Islet precursor cell (in vitro differentiated cells): ENCODE measurements at places on chromosomes 5 and 9.

- peak; percentile 43 for DNase-seq
Observed at GRCh38 chr9:135299239-135299590, 180.4 kb upstream of the PPP1R26 start.

GRCh38 chr5:161096581-161096980 is 244.6 kb upstream of the ATP10B start:
- no peak for DNase-seq

- DNase-seq, result no peak
Observed at GRCh38 chr5:121969660-121970295, 8.0 kb downstream of the SRFBP1 start.

DNA sequence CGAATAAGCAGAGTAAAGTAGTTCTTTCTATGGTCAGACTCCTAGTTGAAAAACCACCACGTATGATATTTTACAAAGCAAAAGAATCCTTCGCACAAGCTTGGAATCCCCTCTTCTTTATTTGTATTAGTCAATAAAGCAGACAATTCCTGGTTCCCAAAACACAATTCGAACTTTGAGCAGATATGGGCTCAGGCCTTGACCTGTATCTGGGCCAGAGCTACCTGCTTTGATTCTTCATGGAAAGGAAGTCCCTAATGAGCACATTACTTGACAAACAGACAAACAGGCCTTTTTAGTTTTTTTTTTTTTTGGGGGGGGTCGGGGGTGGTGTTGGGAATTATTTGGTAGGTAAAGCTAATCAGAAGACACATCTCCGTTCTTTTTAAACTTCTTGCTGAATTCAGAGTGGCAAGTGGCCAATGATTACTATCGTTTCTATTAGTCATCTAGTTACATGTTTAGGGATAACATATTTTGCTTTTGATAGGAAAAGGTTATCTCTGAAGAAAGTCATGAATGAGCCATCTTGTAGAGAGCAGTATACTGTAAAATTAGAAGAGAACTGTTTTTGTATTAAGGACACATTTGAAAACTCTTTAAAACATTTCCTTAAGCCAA is 116.6 kb upstream of the HMHB1 start:
- DNase-seq, result no peak

- no peak for DNase-seq
Observed at GRCh38 chr5:153445875-153446579, 44.4 kb upstream of the GRIA1 start.

DNA sequence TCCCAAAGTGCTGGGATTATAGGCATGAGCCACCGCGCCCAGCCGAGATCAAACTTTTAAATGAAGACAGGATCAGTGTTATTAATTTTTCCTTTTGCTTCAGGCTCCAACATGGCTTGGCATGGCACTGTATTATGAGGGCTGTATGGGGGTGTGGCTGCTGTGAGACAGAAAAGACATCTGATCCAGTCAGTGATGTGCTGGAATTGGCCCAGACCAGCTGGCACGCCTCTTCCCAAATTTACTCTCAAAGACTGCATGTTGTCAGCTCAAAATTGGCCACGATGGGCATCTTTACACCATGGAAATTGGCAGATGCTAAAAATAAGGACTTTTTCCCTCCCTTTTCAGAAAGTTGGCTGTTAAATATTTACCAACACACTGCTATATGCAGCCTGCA is 12.1 kb upstream of the COL27A1 start:
- no peak for DNase-seq

- DNase-seq, result peak; percentile 57
Observed at GRCh38 chr5:103120607-103121200, 603 bp downstream of the PPIP5K2 start.

DNA sequence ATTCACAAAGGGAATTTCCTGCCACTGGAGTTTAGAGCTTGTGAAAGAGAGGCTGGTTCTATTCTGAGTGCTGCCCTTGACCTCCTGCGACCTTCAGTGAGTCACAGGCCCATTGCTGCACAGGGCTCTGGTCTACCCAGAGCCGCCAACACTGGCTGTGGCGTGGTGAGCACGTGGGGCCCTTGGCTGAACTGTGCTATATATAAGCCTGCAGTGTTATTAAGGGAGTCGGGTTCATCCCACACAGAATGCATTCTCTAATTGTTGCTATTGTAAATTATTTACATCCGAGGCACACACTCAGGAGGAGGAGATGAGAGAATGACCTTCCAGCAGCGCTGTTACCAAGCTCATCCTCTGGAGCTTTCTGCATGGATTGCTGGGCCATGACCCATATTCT is 47.1 kb downstream of the BRINP1 start:
- peak; percentile 56 for DNase-seq

- peak; percentile 86 for DNase-seq
Observed at GRCh38 chr5:175378444-175379028, 65.4 kb downstream of the DRD1 start.

- no peak for DNase-seq
Observed at GRCh38 chr5:115450741-115451140, 93.8 kb downstream of the FEM1C start.

GRCh38 chr5:181043285-181044092 is 3.4 kb downstream of the BTNL9 start:
- peak; percentile 47 for DNase-seq

- DNase-seq, result peak; percentile 23
Observed at GRCh38 chr5:149674686-149675085, 55.4 kb upstream of the PPARGC1B start.

DNA sequence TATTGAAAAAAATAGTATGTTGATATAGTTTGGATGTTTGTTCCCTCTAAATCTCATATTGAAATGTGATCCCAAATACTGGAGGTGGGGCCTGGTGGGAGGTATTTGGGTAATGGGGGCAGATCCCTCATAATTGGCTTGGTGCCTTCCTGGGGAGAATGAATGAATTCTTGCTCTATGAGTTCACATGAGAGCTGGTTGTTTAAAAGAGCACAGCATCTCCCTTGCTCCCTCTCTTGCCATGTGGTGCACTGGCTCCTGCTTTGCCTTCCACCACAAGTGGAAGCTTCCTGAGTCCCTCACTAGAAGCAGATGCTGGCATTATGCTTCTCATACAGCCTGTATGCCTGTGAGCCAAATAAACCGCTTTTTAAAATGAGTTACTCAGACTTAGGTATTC is 154.8 kb downstream of the ADAMTS6 start:
- peak; percentile 53 for DNase-seq

DNA sequence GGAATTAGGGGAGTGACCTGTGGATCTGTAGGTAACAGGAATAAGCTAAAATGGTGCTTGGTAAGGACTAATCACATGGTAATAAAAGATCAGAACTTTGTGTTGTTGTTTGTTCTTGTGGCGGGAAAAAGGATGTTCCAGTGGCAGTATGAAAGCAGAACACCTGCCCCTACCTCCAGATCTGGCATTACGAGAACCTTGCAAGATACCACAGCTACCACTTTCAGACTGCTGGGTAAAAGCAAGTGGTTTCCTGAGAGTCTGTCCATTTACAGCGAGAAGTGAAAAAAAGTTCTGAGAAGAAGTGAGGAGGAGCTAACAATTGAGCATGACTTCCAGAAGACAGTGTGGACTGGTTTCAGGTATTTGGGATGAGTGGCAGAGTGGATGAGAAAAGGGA is 252.5 kb downstream of the TLE4 start:
- no peak for DNase-seq

DNA sequence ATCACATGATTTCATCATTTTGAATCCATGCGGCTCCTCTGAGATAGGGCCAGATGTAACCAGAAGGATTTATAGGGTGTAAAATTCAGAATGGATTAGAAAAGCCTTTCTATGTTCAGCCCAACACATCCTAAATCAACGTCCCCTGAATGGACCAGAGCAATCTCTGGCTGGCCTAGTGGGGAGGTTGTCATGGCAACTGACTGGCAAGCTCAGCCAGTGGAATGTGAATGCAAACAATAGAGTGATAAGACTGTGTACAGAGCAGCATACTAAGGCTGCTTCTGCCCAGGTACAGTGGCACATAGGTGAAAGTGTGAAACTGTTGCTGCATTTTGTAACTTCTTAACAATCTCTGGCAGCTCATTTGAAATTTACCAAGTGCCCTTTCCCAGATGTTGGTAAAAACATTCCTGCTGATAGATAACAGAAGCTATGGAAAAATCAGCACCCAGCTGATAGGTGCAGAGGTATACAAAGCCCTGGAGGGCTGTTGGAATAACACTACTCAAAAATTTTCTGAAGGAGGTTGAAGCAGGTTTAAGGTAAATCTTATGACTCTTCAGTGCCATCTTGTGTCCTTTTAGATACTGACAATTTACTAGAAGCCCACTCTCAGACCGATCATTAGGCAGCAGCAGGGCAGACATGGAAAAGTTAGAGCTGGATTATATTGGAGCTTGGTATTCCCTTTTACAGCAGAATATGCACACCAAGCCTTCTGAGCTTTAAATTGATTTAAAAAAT is 267.2 kb downstream of the RAB3C start:
- DNase-seq, result peak; percentile 79

DNA sequence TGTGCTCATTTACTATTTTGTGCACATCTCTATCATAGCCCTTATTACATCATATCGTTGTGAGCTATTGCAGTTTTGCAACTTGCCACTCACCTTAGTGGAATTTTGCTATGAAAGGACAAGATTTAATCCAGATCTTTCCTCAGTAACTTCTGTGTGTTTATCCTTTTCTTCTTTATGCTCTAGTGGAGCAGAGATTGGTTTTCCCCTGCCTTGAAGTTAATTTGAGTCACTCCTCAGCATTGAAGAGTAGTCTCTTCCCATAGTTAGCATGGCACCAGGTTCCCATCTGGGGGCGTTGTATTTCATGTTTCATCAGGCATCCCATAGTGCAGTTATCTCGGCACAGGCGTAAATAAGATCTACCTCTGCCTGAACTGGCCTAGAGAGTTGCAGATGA is 510.4 kb downstream of the PSAT1 start:
- no peak for DNase-seq

DNA sequence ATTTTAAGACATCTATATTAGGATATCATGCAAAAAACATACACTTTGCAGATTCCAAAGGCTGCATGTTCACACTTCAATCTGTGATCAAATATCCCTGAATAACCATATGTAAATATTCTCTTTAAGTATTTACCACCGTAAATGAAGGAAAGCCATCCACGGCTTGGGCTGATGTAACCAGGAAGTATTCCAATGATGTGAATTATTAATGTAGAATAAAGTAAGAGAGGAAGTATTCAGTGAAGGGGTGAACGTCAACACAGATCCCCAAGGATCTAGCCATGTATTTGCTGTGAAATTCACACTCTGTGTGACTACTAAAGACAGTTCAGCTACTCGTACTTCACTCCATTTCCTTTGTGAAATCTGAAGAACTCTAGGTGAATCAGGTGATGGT is 75.2 kb downstream of the CDH6 start:
- DNase-seq, result no peak

DNA sequence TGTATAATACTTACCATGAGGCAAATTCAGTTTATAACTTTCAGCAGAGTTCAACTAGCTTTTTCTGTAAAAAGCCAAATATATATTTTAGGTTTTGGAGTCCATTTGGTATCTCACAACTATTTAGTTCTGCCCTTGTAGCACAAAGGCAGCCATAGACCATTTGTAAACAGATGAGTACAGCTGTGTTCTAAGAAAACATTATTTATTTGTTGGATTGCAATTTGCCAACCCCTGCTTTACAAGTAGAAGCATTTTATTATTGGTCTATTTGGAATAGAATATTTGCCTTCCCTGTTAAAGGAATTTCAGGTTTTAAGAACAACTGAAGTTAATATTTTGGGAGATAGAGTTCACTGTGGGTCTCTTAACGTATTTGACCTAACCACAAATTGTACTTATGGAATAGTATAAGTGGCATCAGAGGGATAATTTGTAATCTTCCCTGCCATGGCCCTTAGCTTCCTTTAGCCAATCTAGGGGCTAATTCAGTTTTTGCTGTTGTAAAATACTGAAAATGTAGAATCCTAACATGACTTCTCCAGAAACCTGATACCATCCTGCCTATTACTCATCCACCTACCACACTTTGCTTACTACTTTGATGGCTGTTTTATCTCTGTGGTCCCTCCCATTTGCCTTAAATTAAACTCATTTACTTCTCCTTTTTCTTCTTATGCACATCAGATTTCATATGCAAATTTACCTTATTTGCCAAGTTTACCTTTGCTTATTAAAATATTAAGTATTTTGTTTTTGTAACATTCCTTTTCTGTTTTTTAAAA is 109.2 kb downstream of the DMXL1 start:
- no peak for DNase-seq

DNA sequence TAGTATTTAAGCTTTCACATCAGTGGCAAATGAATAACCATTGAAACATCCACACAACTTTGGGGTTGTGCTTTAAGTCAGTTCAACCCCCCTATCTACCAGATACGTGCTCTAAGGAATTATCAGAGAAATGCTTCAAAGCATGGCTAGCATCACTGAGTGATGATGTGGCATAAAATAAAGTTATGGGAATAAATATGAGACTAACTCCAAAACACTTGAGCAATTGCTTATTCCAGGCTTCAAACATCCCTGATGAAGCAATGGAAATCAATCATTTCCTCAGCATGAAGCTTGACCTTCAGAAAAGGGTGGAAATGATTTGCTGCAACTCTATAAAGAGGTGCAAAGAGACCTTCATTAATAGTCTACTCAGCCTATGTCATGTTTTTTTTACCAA is 292.0 kb upstream of the SMC2 start:
- no peak for DNase-seq

DNA sequence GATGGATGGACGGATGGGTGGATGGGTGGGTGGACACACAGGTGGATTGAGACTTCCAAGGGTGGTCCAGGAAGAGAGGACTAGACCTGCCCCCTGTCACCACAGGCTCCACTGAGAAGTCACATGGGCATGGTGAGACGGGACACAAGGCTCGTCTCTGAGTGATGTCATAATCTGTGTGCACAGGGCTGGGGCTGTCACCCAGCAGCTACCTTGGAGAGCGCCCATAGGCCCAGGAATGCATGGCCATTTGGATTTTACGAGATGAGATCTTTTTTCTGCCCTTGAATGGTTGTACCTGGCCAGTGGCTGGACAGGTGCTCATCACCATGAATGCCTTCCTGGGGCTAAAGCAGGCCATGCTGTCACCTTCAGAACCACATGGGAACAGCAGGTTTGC is 3.1 kb downstream of the OLFM1 start:
- DNase-seq, result peak; percentile 77

GRCh38 chr5:60066502-60066901 is 173.0 kb upstream of the PDE4D start:
- DNase-seq, result no peak

DNA sequence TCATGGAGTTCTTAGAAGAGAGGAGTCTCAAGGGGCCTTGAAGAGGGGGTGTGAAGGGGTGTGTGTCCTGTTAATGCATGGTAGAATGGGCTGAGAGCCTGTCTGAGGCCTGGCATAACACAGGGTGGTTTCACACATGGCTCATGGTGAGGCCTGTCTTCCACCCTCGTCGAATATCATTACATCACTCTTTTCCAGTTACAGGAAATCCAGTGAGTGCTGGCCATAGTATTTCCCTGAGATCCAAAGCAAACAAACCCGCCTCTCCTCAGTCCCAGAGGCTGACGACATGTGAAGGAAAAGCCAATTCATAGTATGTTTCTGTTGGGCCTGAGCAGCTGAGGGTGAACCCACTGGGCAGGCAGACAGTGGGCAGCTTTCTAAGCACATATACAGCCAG is 159.4 kb upstream of the NR3C1 start:
- DNase-seq, result no peak
